A549 treated with Hydrocortisone at 1 μM for 4 hours (cell line): ENCODE measurements at places on chromosomes 11 and 22. TPM values are rescaled to one million over a fixed set of nuclear protein-coding genes. Genes with fewer than 3 reads are reported as not detected.

The MAML2 gene
- 2.2 to 4.3 TPM (median 3.7 TPM) in 5 replicates for total RNA-seq

The TMEM25 gene
- total RNA-seq, result 0.26 to 0.68 TPM (median 0.40 TPM) in 5 replicates

The TSGA10IP gene
- not detected in 5 replicates for total RNA-seq

The PAX6 gene
- total RNA-seq, result 0.55 to 1.6 TPM (median 0.68 TPM) in 5 replicates

The PLEKHB1 gene
- total RNA-seq, result 0.44 to 1.3 TPM (median 1.2 TPM) in 5 replicates

The ADM2 gene
- total RNA-seq, result 0.44 to 0.91 TPM (median 0.63 TPM) in 5 replicates

The DDIAS gene
- 14.1 to 17.8 TPM (median 16.8 TPM) in 5 replicates for total RNA-seq

The SCN3B gene
- 0.10 to 0.16 TPM (median 0.14 TPM) in 5 replicates for total RNA-seq

The CCDC87 gene
- 0.40 to 0.64 TPM (median 0.52 TPM) in 5 replicates for total RNA-seq
